ENCODE measurements at places on chromosomes 5 and 9.

GRCh38 chr9:72818385-72818784 is 134.5 kb downstream of the ALDH1A1 start:
- no peak for DNase-seq

DNA sequence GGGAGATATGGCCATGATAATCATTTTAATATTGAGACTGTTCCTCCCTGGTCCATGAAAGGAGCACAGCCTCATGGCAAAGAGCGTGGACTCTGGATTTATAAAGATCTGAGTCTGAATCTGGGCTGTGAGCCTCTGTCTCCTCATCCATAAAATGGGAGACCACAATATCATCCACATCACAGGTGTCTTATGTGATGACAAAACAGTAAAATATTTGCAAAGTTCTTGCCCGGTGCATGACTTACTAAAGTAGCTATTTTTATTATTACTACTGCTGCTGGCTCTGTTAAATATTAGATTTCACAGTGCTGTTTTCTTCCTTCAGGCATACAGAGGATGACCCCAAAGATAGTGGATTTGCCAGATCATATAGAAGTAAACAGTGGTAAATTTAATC is 74.1 kb downstream of the TEK start:
- DNase-seq: no peak

GRCh38 chr5:150764530-150764929 is 5.7 kb upstream of the DCTN4 start:
- DNase-seq: no peak

GRCh38 chr9:92522983-92523970 is 12.5 kb downstream of the ECM2 start:
- DNase-seq: no peak

GRCh38 chr9:114387680-114388356 is at the start of gene AKNA:
AKNA (minus strand) TSS chr9:114387982; CDS start chr9:114381333, 6,649 bp downstream.
- peak; percentile 72 for DNase-seq

- no peak for DNase-seq
Observed at GRCh38 chr5:77851176-77852067, 75.3 kb upstream of the TBCA start.

GRCh38 chr9:86034863-86035734 is 64.3 kb downstream of the GOLM1 start:
- DNase-seq: no peak

GRCh38 chr5:179302499-179303185 is 42.6 kb downstream of the ADAMTS2 start:
- no peak for DNase-seq

- DNase-seq: no peak
Observed at GRCh38 chr5:119131530-119132304, 60.8 kb downstream of the DMXL1 start.

DNA sequence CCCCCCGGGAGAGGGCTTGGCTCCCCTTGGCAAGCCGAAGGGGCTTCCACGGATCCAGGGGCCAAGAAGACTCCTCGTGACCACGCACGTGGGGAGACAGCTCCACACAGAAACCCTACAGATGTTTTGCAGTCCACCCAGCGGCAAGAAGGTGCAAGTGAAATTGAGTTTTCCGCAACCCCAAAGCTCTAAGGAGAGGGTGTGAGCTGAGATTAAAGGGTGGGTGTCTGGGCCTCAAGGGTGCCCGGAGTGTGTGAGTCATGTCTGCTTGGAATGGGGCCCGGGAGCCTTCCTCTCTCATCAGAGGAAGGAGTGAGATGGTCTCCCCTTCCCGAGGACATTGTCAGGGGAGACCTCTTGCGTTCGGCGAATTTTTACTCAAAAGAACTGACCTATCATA is 79.1 kb downstream of the OLFM1 start:
- DNase-seq: no peak

- DNase-seq: no peak
Observed at GRCh38 chr5:158203261-158203660, 344.3 kb upstream of the CLINT1 start.

DNA sequence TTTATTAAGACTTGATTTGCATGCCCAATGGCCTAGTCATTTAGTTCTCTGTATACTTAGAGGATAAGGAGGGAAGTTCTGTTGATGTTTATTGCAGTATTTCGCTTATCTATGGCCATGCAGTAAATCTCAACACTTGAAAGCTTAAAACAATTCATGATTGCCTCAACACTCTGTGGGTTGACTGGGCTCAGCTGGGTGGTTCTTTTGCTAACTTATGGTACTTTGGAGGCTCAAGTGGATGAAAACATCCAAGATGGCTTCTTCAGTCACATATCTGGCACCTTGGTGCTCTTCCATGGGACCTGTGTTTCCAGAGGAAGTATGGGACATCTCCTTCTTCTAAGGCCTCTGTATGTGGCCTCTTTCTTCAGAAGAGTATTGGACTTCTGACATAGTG is 10.3 kb upstream of the ROR2 start:
- DNase-seq: no peak

DNA sequence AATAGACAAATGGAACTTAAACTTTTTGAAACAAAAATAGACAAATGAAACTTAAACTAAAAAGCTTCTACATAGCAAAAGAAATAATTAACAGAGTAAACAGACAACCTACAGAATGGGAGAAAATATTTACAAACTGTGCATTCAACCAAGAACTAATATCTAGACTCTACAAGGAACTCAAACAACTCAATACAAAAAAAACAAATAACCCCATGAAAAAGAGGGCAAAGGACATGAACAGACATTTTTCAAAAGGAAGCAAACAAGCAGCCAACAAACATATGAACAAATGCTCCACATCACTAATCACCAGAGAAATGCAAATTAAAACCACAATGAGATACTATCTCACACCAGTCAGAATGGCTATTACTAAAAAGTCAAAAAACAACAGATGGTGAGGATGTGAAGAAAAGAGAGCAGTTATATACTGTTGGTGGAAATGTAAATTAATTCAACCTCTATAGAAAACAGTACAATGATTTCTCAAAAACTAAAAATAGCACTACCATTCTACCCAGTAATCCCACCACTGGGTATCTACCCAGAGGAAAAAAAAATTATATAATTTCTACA is 170.8 kb upstream of the RGMB start:
- DNase-seq: no peak

GRCh38 chr5:131019601-131020315 is 145.3 kb downstream of the HINT1 start:
- DNase-seq: no peak

DNA sequence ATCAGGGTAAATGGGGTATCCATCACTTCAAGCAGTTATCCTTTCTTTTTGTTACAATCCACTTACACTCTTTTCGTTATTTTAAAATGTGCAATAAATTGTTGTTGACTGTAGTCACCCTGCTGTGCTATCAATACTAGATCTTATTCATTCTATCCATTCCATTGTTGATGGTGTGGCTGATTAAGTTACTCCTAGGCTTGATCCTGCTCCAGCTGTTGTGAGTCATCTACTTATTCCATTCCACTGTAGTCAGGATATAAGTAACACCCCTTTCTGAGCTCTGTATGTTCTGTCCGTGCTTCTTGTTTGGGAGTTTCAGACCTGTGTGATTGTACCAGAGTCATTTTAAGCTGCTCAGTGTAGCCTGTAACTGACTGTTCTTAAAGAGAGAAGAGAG is 122.5 kb upstream of the RUSC2 start:
- no peak for DNase-seq

GRCh38 chr5:3131161-3131560 is 379.7 kb upstream of the IRX2 start:
- DNase-seq: no peak

GRCh38 chr5:140418862-140419520 is 17.4 kb downstream of the ANKHD1 start:
- no peak for DNase-seq

- no peak for DNase-seq
Observed at GRCh38 chr5:121008041-121008440, 543.9 kb downstream of the PRR16 start.

DNA sequence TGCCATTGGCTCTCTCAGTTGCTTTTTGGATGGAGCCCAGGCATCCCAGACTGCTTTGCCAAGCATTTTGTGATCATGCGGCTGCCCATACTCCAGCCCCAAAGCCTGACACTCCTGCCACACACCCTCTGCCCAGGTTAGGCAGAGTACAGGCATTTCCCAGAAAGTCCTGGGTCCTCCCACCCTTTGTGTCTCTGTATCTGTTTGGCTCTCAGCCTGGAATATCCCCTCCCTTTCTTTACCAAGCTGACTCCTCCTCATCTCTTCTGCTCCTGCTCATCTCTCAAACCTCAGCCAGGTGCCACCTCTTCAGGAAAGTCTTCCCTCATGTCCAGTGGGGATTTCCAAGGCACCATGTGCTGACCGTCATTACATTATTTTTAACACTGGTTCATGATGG is 14.3 kb upstream of the SH3RF2 start:
- DNase-seq: no peak

- DNase-seq: no peak
Observed at GRCh38 chr5:55668356-55668755, 43.8 kb downstream of the SLC38A9 start.

DNA sequence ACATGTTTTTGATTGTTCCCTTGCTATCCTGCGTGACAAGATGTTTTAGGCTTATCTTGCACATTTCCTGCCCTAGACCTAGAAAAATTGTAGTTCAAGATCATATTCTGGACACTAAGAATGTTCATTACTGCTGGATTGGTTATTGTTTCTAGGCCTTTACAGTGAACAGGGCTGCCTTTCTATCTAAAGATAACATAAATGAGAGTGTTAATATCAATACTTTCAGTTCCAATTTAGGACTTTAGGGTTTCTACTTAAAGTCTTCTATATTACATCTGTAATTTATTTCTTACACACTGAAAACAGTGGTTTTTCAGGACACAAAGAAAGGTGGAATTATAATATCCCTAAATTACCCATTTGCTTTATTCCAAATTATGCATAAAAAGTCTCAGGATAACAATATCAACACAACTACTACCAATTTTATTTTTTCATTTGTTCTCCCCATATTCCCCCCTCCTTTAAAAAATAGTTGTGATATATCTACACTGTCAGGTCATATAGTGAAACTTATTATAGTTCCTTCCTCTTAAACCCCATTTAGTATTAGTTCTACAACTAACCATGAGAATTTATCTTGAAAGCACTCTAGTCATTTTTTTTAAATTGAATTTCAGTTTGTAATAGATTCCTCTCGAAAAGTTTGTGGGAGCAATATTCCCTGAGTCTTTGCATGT is 293.9 kb upstream of the RIOK2 start:
- no peak for DNase-seq

GRCh38 chr9:124021385-124021769 is 9.8 kb downstream of the LHX2 start:
- no peak for DNase-seq

GRCh38 chr9:134687556-134687955 is 46.0 kb downstream of the COL5A1 start:
- no peak for DNase-seq

GRCh38 chr5:77812926-77813589 is 36.9 kb upstream of the TBCA start:
- no peak for DNase-seq

GRCh38 chr9:21770871-21771560 is 31.4 kb upstream of the MTAP start:
- no peak for DNase-seq

DNA sequence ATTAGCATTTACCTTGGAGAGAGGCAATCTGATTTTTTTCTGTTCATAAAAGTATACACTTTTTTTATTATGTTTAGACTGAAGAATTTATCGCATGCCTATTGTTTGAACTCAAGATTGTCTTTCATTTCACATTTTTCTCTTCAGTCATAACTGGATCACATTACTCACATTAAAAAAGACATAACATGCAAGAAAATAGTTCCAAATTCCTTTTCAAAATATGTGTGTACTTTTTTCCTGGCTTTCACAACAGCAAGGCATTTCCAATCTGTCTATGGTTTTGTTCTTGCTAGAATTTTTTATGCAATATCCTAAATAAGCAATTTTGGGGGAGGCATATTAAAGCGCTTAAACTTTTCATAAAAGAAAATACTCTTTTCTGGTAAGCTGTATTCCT is 21.2 kb downstream of the FTMT start:
- DNase-seq: no peak

DNA sequence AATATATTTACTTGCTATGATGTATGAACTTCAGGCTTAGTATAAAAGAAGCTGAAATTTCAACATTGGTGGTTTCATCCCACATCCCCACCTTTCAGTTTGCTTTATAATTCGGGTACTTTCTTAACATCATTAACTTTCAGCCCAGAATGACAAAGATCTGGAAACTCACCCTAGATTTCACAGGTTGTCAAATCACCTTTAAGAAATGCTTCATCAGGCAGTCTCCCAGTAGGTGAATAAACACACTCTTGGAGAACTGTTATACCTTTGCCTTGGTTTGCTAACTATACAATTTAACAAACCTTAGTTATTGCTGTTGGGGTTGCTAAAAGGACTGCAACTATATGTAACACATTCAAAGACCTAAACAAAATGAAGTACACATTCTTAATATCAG is 54.4 kb downstream of the MLANA start:
- DNase-seq: no peak

DNA sequence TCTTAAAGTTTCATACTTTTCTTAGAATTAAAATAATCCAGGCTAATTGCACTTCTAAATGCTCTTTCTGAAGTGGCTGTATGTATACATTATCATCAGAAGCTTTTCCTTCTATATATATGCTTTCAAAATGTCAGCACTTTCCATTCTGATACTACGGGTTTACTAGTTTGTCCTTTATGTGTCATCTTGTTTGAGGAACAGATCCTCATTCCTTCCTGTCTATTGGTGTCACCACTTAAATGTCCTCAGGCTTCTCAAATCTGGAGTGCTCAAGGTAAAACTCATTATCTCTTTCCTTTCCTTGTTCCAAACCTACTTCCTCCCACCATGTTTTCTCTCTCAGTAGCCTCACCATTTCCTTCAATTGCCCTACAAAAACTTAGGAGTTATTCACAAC is 236.3 kb downstream of the CSNK1G3 start:
- no peak for DNase-seq

DNA sequence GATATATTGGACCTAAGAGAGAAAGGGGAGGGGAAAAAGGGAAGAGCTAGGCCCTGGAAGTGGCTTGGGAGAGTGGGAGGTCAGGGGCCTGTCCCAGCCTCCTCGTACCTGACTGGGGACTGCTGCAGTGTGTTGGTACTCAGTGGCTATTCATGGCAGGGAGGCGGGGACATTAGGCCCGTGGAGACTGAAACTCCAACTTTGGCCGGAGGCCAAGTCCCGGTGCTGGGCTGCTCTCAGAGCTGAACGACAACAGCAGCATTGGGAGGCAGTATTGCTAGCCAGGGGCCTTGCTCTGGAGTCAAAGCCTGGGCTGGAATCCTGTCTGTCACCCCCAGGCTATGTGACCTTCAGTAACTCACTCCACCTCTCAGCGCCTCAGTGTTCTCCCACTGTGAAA is 37.8 kb downstream of the NEURL1B start:
- no peak for DNase-seq

DNA sequence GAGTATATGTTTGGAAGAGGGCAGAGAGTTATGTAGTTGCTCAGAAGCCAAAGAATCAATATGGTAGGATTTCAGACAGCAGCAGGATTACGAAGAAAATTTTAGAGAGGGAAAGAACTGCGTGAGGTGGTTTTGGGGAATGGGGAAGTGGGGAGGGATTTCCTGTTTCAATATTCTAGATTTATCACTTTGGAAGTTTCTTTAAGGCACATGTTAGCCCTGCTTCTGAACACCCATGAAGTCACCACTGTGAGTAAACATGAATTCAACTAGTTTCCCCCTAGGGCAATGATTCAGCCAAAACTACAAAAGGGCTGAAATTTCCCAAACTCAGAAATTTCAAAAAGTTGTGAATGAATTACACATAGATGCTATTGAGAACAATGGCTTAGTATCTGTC is 132.2 kb downstream of the EBF1 start:
- DNase-seq: no peak

GRCh38 chr9:131122158-131122557 is 3.2 kb upstream of the NUP214 start:
- no peak for DNase-seq

- no peak for DNase-seq
Observed at GRCh38 chr5:136004436-136004835, 24.4 kb upstream of the TGFBI start.
